ENCODE measurements at places on chromosomes 1 and 21.

- no peak for DNase-seq
Observed at GRCh38 chr21:18772404-18772803, 368.8 kb upstream of the TMPRSS15 start.

DNA sequence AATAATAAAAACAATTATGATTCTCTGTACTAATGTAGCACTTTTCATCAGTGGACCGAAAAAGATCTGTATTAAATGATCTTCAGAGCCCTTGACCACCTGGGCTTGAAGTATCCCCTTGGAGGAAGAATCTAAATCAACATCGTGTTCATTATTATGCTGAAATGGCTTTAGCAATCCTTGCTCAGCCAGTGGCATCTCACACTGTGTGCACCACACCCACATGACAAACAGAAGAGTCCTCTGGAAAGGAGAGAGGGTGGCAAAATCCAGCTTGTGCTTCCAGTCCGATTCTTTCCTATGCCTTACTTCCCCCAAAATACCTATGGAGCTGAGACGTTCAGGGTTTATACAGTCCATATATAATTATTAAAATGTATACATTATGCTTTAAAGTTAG lies 318.5 kb upstream of the RUNX1 start:
- no peak for DNase-seq

DNA sequence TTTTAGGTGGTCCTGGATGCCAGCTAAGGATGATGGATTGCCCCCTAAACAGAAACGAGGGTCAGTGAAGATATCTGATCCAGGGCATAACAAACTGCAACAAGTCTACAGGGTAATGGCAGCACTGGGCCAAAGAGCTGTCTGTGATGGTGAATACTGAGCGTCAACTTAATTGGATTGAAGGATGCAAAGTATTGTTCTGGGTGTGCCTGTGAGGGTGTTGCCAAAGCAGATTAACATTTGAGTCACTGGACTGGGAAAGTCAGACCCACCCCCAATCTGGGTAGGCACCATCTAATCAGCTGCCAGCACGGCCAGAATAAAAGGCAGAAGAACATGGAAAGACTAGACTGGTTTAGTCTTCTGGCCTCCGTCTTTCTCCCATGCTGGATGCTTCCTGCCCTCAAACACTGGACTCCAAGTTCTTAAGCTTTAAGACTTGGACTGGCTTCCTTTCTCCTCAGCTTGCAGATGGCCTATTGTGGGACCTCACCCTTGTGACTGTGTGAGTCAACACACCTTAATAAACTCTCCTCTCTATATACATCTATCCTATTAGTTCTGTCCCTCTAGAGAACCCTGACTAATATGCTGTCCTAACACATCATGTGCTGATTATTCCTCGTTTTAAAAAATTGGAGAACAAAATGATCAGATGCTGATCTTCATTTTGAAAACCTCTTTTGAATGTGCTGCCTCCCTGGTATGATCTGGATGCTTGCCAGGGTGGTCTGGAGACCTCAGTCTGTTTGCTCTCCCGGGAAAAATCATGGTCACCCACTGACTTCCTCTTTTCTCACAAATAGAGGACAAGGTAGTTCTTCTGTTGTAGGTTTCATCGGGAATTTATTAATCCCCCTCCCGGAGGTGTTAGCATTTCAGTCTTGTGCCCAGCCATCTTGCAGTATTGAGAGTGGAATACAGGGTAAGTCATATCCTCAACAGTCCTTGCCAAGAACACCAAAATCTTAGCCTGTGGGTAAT lies 234.7 kb downstream of the SETD4 start:
- no peak for DNase-seq

- no peak for DNase-seq
Observed at GRCh38 chr1:155218854-155219591, 10.5 kb downstream of the MTX1 start.

DNA sequence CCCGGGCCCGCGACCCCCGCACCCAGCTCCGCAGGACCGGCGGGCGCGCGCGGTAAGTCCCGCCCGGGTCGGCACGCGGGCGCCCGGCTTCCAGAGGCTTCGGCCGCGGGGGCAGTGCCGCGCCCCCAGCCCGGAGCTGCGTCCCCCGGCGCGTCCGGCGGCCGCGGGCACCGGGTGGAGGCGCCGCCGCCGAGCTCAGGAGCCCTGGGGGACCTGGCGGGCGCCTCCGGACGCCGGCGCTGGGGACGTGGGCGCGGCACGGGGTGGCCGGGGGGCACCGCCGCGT lies 227 bp downstream of the NBL1 start:
- no peak for DNase-seq

GRCh38 chr1:208120431-208120790 lies 123.8 kb downstream of the PLXNA2 start:
- DNase-seq: no peak

DNA sequence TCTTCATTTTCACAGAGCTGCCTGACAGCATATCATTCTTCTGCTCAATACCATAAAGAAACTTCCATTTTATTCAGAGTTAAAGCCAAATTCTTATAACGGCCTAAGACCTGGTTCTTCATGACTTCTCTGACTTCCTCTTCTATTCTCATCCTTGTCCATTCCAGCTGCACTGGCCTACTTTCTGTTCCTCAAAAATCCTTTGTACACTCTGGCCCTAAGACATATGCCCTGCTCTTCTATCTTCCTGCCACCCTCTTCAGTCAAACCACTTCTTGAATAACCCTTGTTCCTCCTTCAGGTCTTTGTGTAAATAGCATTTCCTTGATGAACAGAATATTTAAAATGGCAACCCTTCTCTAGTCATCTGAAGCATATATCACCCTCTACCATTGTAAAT lies 1338.7 kb upstream of the ADGRL2 start:
- no peak for DNase-seq

GRCh38 chr1:67166196-67166595 lies at the start of gene IL23R:
TSS of gene IL23R (plus strand) at chr1:67166454. CDS start at chr1:67168121, 1,667 bp downstream.
- no peak for DNase-seq

DNA sequence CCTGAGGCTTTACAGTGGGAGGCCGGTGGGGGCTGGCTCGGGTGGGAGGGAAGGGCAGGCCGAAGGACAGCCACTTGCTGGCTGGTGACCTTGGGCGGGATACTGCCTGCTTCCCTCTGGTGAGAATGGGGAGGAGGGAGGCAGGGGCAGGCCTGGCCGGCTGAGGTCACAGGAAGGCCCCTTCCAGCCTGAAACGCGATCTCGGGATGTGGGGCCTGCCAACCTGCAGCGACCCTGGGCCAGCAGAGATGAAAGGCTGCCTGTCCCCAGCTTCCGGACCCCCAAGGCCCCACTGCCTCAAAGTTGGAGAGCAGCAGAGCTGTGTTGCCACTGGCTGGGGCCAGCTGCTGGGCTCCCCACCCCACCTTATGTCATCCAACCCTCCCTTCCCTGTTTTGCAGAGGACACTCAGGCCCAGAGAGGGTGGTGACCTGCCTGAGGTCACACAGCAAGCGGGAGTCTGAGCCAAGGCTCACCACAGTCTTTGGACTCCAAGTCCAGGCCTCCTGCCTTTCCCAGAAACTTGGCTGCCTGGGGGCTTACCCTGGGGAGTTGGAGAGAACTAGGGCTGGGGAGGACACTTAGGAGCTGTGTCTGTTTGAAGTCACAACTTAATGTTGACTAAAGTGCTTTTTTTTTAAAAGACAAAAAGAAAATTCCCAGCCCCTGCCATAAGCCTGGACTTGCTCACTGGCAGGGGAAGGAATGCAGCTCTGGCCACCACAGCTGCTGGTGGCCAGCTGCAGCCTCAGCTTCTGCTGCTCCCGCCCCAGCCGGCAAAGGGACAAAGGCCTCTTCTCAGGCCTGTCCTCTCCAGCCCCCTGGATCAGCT lies 14.8 kb upstream of the WASF2 start:
- DNase-seq: no peak

- no peak for DNase-seq
Observed at GRCh38 chr1:22851517-22851916, 121.1 kb downstream of the LACTBL1 start.

GRCh38 chr1:246550402-246550801 lies 15.7 kb downstream of the TFB2M start:
- DNase-seq: no peak

- DNase-seq: no peak
Observed at GRCh38 chr21:38643404-38644023, 145.2 kb upstream of the ERG start.

DNA sequence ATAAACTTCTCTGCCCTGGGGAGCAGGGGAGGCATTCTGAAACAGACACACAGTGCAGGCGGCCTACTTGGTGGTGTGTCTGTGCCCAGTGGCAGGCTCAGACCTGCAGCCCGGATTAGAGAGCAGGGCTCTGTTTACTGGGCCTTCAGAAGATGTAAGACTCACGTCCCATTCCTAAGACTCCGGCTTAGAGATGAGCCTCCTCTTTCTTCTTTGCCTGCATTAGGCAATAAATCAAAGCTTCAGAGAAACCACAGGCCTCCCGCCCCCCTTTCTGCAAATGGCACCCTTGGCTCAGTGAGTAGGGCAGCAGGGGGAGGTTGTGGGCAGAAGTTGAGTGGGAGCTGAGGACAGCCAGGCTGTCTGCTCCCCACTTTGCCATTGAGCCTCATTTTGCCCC lies 35.8 kb downstream of the LGR6 start:
- DNase-seq: no peak

- no peak for DNase-seq
Observed at GRCh38 chr1:166974647-166975345, 544 bp downstream of the ILDR2 start.

GRCh38 chr21:43832158-43832550 lies 32.9 kb upstream of the AGPAT3 start:
- DNase-seq: no peak

- DNase-seq: no peak
Observed at GRCh38 chr1:47703981-47704596, 266.2 kb downstream of the FOXD2 start.

- no peak for DNase-seq
Observed at GRCh38 chr1:229984310-229984991, 82.6 kb upstream of the GALNT2 start.

DNA sequence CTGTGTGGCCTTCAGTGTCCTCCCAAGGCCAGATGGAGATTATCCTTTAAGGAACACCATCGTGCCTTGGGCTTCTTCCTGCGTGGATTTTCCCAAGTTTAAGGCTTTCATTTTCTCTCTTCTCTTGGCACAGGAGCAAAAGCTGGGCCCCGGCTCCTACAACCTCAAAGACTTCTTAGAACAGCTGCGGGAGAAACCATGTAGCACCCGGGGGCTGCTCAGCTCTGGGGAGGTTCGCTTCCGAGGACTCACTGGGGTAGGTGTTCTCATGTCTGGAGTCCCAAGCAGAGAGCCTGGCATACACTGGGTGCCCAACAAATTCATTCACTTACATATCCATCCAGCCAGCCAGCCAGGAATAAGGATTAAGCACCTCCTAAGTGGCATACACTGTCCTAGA lies 6.6 kb upstream of the TTC22 start:
- no peak for DNase-seq

DNA sequence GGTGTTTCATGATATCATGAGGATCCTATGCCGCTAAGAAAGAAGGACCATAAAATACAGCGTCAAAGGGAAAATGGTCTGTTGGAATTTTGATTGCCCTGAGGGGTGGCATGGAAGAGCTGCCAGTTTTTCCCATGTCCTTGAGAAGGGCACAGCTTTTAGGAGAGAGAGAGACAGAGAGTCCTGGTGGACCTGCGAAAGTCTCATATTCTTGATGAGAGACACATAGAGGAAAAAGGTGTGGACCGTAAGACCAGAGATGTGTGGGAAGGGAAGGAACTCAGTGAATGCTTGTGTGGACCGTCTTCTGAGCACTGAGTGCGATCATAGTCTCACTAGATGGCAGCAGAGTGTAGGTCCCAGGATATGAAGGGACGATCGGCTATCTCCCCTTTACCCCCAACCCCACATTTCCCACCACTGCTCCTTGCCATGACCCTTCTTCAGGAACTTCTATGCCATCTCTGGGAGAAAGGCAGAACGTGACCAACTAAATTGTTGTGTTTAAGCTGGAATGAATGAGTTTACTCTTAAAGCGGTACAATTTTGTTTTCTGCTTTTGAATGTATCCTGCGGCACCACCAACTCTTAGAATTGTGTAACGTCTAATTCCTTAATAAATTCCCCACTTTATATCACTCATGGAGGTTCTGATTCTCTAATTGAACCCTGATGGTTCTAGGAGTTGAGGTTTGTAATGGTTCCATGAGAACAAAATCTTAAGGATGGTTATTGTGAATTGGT lies 117.7 kb downstream of the CTH start:
- DNase-seq: peak; percentile 16

- DNase-seq: no peak
Observed at GRCh38 chr1:7039590-7040220, 254.5 kb downstream of the CAMTA1 start.

- no peak for DNase-seq
Observed at GRCh38 chr21:15006594-15007230, 58.1 kb downstream of the NRIP1 start.

DNA sequence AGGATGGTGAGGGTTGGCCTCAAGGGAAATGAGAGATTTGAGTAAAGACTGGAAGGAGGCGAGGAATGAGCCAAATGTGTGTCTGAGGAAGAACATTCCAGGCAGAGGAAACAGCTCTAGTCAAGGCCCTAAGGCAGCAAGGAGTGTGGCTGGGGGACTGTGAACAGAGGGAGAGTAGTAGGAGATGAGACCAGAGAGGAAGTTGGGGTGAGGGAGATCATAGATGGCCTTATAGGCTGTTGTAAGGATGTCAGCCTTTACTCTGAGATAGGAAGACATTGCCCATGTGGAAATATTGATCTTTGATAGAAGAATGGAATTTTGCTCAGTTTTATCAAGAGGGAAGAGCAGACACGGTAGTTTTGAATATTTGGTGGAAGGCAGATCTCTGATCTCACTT lies 55.2 kb upstream of the ARTN start:
- DNase-seq: no peak

DNA sequence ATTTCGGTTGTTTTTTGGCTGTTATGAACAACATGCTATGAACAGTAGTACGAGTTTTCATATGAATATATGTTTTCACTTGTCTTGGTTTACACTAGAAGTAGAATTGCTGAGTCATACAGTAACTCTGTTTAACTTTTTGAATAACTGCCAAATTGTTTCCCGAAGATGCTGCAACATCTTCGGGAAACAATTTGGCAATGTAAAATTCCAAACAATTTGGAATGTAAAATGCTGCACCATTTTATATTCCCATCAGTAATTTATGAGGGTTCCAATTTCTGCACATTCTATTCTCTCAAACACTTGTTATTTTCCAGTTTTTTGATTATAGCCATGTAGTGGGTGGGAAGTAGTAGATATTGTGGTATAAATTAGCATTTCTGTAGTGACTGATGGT lies 11.6 kb downstream of the PCBP3 start:
- no peak for DNase-seq

- no peak for DNase-seq
Observed at GRCh38 chr1:184941410-184941733, 32.9 kb downstream of the NIBAN1 start.

GRCh38 chr1:202505356-202505755 lies 156.9 kb downstream of the PPP1R12B start:
- no peak for DNase-seq

- no peak for DNase-seq
Observed at GRCh38 chr1:221793439-221794078, 51.7 kb upstream of the DUSP10 start.

GRCh38 chr1:3247521-3248121 lies 178.6 kb downstream of the PRDM16 start:
- peak; percentile 12 for DNase-seq

- peak; percentile 66 for DNase-seq
Observed at GRCh38 chr1:31762726-31763670, 1.1 kb downstream of the ADGRB2 start.

GRCh38 chr1:152795686-152796085 lies 835 bp upstream of the LCE1D start:
- no peak for DNase-seq

Measured in T-helper 2 cell (primary cell).